Omental fat pad (tissue), 4 donors: ENCODE measurements at places on chromosomes 7 and 10.

DNA sequence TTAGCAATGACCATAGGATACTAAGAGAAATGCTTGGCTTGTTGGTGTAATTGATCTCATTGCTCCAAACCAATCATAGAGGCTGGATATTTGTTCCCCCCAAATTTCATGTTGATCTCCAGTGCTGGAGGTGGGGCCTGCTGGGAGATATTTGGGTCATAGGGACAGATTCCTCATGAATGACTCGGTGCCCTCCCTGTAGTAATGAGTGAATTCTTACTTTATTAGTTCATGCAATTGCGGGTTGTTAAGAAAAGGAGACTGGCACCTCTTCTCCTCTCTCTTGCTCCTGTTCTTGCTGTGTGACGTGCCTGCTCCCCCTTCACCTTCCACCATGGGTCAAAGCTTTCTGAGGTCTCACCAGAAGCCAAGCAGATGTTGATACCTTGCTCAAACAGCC, 630.1 kb downstream of the CALN1 start:
- no peak for DNase-seq

GRCh38 chr10:7329219-7329618, 81.6 kb downstream of the SFMBT2 start:
- DNase-seq = no peak

GRCh38 chr10:90751107-90751997, 106.5 kb downstream of the HTR7 start:
- no peak for DNase-seq

GRCh38 chr10:131260452-131261211, 50.9 kb downstream of the TCERG1L start:
- DNase-seq = no peak

GRCh38 chr7:40133561-40134427, 628 bp downstream of the MPLKIP start:
- no peak for DNase-seq

- no peak for DNase-seq
Observed at GRCh38 chr10:112082120-112082519, 101.4 kb downstream of the GPAM start.

DNA sequence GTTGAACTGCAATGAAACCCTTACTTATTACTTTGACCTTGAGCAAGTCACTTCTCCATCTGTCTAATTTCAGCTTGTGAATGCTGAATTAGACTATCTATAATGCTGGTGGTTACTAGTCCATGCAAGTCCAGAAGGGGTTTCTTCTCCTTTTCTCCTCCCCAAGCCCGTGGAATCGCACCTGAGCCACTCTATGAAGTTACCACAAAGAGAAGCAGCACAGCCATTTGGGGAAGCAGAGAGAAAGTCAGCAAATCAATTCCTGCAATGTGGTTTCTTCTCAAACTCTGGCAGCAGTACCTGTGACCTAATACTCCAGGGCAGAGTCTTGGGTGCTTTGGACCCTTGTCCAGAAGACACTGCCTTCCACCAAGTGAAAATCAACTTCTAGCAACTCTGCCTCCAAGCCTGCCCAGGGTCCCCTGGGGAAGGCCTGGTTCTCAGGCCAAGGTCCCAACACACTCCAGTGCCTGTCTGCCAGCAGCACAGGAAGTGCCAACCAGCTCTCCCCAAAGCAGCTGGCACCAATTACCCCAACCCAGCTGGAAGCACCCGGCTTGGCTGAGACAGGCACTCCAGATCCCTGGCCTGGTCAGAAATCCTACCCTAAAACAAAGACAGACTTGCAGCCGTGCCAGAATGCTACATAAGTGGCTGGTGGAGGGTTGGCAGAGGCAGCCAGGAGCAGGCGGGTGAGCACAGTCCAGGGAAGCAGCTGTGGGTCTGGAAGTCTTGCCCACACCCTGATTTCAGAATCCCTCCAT, 200.3 kb downstream of the LSM5 start:
- no peak for DNase-seq

DNA sequence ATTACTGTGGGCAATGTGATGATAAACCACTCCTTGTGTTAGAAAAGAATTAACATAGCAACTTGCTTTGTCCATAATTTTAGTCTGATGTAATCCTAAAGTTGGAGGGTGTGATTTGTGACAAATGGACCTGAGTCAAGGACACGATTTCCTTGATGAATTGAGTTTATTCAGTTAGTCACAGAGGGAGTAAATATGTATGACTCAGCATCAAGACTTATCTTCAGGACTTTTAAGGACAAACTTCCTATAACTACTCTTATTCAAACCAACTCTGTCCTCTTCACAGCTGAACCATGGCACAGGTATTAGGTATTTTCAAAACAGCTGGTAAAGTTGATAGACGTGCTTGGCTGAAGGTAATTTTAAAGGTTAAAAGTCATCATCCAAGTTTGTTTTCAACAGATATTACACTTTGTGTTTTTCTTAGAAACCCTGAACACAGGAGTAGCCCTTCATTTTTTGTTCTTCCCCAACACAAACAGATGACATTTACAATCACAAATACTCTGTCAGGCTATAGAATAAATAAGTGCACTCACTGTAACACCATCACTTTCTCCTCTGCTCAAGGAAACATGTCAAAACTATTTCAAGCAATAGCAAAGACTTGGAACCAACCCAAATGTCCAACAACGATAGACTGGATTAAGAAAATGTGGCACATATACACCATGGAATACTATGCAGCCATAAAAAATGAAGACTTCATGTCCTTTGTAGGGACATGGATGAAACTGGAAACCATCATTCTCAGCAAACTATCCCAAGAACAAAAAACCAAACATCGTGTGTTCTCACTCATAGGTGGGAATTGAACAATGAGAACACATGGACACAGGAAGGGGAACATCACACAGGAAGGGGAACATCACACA, 54.5 kb downstream of the COA1 start:
- no peak for DNase-seq

GRCh38 chr10:55058800-55059199, 257.8 kb upstream of the PCDH15 start:
- no peak for DNase-seq

DNA sequence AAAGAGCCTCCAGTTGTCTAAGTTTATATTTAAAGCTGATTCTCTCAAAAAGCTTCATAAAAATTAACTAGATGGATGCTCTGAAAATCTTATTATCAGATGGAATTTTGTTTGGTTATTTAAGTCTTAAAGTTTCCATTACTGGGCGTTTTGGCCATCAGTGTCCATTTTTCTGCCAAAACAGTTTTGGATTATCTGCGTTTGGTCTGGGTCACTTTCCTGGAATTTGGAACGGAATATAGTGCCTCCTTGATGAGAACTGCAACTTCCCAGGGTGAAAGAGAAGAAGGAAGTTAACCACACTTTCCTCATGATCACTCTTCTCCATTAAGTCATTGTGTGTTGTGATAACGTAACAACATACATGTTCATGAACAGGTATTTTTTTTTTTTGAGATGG, 764.9 kb upstream of the AUTS2 start:
- no peak for DNase-seq

DNA sequence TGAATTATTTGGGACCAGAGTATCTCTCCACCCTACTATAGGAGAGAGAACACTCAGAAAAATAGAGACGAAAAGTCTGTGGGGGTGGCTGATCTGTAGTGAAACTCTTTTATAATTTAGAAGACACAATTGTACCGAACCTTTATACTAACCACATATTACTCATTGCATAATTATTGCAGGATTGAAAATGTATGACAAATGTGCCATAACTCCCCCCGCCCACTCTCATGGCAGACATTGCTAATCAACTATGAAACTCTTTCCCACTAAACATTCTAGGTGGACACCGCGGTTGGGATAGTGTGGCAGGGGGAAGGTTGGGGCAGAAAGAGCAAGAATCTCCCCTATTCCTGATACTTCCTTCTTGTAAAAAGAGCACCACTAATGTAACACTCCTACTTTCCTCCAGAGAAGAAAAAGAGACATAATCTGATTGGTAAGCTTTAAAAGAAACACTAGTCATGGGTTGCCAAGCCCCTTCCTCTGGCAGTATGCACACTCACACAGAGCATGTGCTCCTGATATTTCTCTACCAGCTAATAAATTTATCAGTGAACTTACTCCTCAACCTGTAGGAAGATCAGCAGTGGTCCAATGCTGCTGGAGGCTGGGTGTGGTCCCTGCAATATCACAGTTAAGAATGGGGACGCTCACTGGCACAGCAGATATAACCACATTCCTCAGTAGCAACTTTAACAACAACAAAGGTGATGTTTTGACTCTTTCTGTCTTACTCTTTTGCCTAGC, 18.7 kb upstream of the ARID5B start:
- no peak for DNase-seq
